ENCODE measurements at places on chromosomes 5 and 9. TPM values are rescaled to one million over a fixed set of nuclear protein-coding genes. Genes with fewer than 3 reads are reported as not detected.
A peak's percentile ranks its signal among the peaks of the same experiment; 100 is the strongest.

FBXO38 gene
- 45.7 TPM for total RNA-seq

TRIM14 gene
- 2.0 TPM for total RNA-seq

DNA sequence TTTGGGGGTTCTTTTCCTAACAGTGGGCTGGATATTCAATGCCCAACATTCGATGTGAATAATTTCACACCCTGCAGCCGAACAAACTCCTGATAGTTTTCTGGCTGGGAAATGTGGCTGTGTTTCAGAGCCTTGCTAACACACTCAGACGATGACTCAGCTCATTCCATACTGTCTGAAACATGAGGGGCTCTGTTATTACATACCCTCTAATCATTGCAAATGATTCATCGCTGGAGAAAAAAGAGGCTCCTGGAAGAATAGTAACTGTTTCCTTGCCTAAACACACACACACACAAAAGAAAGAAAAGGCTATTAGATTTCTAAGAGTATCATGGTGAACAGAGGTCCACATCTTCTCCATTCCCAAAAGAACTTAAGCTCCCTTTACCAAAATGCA is 75.8 kb downstream of the OXCT1 start:
- peak; percentile 98 for DNase-seq

DNA sequence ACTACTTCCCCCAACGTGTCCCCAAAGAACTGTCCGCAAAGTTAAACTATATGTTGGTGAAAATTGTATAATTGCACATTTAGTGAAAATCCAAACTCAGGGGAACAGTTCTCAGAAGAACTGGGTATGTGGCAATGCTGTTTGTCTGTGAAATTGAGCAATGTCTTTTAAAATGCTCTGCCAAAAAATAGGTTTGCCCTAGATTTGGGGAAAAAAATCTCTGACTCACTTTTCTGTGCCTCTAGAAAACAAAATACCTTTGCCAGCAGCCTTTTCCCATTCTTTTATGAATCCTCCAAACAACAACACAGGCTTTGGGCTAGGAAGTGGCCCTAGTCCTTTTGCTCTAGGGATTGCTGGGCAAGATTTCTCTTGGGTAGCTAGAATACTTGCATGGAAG is 37.4 kb upstream of the ZNF608 start:
- DNase-seq = peak; percentile 84

GRCh38 chr5:148391422-148391821 is 7.7 kb downstream of the FBXO38 start:
- peak; percentile 41 for DNase-seq
